Immature natural killer cell (primary cell): ENCODE measurements at places on chromosomes 16 and 17.

DNA sequence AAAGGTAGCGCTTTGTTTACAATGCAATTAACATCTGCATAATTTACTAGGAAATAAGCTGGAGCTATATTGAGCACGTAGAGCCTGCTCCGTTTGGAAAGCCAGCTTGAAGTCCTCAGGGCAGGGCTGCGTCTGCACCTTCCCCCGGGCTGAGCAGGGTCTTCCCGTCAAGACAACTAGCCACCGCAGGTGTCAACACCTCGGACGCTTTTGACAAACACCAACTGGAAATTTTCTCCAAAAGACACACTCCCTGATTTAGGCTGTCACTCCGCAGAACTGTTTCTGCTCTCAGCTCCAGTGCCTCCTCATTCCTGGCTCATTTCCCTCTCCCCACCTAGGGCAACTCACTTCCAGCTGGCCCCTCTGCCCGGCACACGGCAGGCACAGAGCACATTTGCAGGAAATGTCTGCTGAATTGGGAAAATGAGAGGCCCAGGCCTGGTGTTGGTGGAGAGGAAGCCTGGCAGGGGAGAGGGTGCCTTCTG is 170.3 kb downstream of the MAF start:
- DNase-seq = no peak

GRCh38 chr16:27381974-27382855 is 19.8 kb upstream of the IL21R start:
- no peak for DNase-seq

- DNase-seq = no peak
Measured at GRCh38 chr17:60079401-60080243, 901 bp upstream of the HEATR6 start.

- DNase-seq = no peak
Measured at GRCh38 chr17:4955091-4955490, 4.2 kb downstream of the ENO3 start.

DNA sequence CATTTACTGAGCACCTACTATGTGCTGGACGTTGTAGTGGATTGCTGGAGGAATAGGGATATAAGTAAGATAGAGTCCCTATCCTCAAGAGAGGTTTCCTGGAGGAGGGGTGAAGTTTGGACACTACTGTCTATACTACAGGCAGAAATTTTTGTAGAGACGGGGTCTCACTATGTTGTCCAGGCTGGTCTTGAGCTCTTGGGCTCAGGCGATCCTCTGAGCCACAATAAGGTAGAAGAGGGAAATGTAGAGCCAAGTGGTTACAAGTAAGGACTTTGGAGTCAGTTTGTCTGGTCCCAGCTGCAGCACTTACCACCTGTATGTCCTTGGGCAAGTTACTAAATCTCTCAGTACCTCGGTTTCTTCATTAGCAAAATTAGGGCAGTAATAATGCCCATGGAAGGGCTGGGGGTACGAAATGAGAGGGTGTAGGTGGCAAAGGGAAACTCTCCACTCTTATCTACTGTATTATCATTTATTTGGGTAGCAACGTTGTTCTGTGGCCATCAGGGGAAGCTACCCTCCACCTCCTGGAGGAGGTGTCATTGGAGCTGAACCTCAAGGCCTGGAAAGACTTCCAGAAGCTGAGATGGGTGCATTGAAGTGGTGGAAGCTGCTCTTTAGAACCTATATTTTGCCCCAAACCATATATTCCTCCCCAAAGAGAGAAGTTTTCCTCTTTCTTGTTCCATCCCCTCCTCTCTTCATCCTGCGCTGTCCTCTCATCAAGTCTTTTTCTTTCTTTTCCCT is 34.9 kb upstream of the DHX8 start:
- DNase-seq = no peak

DNA sequence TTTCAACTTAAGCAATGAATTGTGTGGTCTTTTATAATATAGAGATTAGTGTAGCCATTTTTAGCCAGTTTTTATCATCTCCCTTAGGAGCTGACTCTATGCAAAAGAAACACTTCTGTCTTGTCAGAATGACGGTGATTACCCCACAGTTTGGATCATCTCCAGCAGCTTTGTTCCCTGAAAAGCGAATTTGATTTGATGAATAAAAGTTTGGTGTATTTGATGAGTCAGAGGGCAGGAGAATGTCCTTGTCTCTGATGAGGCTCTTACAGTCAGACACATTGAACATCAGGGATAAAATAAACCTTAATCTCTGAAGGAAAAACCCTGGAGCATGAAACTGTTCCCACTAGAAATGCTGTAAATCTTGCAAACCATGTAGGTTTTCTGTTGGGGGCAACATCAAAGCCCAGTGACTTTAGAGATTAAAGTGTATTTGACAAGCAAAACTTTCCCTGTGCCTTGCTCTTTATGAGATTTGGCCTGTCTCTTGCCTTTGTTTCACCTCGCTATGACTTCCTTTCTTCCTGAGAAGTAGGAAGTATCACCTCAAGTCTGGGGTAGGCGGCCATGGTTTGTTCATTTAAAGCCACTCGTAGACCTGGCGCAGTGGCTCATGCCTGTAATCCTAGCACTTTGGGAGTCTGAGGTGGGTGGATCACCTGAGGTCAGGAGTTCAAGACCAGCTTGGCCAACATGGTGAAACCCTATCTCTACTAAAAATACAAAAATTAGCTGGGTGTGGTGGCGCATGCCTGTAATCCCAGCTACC is 209.3 kb downstream of the FTO start:
- DNase-seq = peak; percentile 47

DNA sequence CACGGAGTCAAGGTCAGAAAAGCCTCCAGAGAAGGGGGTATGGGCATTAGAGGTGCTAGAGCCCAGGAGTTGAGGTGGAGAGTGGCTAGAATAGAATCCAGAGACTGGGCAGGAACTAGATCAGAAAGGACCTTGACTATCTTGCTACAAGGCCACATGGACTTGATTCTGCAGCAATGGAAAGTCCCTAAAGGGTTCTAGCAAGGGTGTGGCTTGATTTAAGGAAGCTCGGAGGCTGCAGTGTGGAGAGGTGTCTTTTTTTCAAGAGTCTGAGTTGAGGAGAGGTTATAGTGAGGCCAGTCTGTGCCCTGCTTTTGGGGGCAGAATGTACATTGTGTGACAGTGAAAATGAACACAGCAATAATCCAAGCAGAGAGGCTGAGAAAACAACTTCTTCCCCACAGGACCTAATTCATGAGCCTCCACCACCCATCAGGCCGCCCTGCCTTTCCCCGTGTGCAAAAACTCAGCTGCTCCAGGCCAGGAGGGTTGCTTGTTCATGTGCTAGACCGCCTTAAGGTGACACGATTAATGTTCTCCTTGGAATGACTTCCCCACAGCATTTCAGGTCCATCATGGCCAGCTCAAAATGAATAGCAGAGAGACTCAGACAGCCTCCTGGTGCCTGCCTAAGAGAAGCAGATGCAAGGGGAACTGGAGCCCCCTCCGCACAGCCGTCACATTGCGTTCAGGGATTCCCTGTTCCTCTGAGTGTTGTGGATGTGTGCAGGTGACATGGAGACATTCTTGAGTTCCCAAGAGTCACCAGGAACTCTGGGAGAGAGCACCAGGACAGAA is 8.7 kb upstream of the BEAN1 start:
- DNase-seq = no peak

- no peak for DNase-seq
Measured at GRCh38 chr17:13702266-13702665, 100.5 kb upstream of the HS3ST3A1 start.

DNA sequence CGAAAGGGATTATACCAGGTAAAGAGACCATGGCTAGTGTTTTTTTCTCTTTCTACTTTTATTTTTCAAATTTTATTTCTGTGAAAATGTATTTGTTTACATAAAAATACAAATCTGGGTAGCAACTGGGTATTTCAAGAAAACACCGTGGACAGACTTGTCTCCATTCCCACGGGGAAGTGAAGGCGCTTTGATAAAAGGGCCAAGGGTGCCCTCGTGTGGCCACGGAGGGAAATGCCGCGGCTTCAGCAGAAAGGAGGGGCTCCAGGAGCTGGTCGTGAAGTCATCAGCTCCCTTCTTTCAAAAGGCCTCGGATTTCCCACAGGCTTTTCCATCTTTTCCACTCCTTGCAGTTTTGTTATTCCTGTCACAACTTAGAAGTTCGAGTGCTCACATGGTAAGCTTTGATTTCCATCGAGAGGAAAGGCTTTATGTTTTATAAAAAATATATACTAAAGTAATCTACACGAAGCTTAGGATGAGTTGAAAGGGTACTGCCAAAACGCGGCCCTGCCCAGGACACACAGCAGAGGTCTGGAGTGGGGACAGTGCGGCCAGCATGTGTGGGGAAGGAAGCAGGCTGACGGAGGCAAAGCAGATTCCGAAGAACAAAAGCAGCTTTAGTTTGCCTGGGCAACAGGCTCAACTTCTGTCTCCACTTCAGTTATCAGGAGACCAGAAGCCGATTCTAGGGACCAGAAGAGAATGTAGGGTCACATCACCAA is 15.3 kb upstream of the MNT start:
- DNase-seq = peak; percentile 84

GRCh38 chr17:39663688-39664580 is 1.2 kb upstream of the TCAP start:
- DNase-seq = no peak

- no peak for DNase-seq
Measured at GRCh38 chr17:64531955-64532371, 25.2 kb downstream of the CEP95 start.

GRCh38 chr17:53516636-53517035 is 306.1 kb upstream of the KIF2B start:
- no peak for DNase-seq

DNA sequence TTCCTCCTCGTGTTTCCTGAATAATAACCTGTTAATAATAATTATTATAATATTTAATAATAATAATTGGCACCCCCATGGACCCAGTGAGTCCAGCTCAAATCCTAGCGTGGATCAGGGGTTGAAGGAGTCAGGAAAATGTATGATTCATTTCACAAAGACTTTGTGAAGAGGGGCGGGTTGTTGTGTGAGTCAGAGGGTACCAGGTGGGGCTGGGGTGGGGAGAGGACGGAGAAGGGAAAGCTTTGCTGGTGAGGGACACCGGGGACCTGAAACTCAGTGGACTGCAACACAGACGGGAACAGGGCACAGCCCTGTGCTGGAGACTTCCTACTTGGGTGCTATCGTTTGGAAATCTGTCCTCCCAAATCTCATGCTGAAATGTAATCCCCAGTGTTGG is 3.1 kb upstream of the ADORA2B start:
- no peak for DNase-seq

GRCh38 chr17:59456428-59456827 is 109.0 kb upstream of the DHX40 start:
- DNase-seq = no peak

DNA sequence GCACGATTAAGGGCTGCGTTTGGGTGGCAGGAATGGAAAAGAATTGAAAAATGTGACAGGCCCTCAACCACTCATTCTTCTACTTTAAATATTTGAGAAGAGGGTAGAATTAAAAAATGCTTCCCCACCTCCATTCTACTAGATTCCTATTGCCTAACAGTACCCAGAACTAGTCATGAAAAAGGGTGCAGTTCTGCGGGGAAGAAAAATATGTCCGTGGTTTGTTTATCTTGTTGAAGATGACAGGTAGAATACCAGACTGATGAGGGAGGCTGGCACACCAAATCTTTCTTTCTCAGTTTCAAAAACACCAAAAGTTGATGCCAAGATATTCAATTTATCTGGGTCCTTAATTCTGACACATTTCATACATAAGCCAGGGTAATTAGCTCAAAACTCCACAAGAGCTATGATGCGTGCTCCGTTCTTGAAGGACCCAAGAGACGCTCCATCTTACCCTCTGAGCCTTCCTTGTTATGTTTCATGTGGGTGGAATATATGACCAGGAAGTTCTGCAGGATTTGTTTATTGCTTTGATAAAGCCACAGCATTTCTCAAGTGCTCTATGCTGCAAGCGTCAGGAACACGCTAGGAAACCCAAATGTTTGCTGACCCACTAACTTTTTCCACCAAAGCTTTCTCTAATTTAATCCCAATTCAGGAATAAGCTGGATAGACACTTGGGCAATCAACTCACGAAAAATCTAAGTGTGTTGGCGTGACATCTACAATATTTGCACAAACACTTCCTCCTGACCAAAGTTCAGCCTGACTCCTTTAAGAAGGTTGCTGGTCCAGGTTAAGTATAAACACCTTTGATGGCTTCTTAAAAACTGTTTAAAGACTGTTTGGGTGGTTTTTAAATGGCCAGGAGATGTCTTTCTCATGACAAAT is 20.6 kb upstream of the GAN start:
- no peak for DNase-seq

GRCh38 chr16:19842426-19843157 is 42.1 kb downstream of the GPRC5B start:
- no peak for DNase-seq

- no peak for DNase-seq
Measured at GRCh38 chr17:27323538-27324215, 29.8 kb downstream of the WSB1 start.

GRCh38 chr16:85199069-85199725 is 86.9 kb upstream of the CIBAR2 start:
- DNase-seq = no peak

GRCh38 chr17:75571885-75572215 is 15.8 kb upstream of the MYO15B start:
- DNase-seq = no peak

DNA sequence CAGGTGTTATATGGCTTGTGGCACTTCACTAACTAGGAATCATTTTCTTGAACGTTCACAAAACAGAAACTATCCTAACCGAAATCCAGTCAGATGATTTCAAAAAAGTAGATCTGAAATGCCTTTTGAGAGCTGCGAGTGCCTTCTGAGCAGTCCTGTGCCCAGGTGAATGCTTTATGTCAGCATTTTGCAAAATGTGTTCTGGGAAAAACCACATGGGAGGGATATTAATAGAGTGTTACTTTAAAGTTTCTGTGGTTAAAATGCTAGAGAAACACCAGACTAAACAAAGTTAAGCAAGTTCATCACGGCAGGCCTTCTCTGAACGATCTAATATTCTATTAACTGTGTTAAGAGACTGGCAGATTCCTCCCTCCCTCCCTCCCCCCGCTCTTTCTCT is 15.8 kb upstream of the RGS9 start:
- DNase-seq = no peak

- no peak for DNase-seq
Measured at GRCh38 chr16:55120826-55121225, 190.2 kb downstream of the IRX5 start.

- DNase-seq = no peak
Measured at GRCh38 chr16:88886420-88886844, 20.0 kb upstream of the PABPN1L start.

GRCh38 chr17:31699281-31699680 is 159.8 kb downstream of the COPRS start:
- no peak for DNase-seq

- no peak for DNase-seq
Measured at GRCh38 chr16:8762254-8762653, 35.2 kb downstream of the TMEM186 start.

DNA sequence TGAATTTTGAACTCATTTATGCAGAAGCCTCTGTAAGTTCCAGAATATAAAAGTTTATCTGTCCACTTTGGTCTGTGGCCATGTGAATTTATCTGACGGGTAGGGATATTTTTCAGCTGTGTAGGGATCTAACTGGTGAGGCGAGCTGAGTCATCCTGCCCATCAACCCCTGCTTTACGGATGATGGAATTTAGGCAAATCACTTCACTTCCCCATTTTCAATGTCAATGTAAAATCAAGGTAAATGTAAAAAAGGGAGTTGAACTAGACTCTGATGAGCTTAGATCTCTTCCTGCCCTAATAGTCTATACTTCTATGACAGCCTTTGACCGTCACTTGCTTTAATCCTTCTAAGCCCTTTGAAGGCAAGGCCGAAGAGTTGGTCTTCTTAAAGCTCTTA is 2.6 kb downstream of the SLC16A6 start:
- no peak for DNase-seq

- DNase-seq = peak; percentile 53
Measured at GRCh38 chr16:2983706-2984136, 3.5 kb upstream of the PKMYT1 start.
